ENCODE measurements at places on chromosomes 5 and 9.

DNA sequence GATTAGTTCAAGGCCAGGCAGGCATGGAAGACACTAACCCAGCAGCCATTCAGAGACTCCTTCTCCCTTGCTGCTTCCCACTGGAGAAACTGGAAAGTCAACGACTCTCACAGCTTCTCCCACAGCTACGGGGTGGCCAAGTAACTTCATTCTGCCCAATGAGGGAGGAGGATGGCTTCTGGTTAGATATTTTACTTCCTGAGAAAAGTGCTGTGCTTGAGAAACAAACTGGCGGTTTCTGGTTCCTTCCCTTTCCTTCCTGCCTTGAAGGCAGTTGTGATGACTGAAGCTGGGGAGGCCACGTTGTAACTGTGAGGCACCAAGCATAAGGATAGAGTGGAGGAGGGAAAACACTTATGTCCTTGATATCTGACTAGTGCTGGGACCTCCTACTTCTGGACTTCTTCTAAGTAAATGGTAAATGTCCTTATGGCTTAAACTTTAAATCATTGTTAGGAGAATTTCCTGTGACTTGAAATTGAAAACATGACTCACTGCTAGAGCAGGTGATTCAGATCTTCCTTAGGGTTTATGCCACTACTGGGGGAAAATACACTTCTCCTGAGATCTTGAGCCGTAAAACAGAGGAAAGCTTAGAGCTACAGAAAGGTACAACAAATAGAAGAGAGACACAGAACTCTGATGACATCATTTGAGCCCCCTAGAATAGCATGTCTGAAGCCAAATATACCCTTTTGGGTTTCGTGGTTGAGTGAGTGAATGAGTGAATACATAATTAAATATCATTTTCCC, 3.1 kb upstream of the GNPDA1 start:
- peak; percentile 23 for DNase-seq

DNA sequence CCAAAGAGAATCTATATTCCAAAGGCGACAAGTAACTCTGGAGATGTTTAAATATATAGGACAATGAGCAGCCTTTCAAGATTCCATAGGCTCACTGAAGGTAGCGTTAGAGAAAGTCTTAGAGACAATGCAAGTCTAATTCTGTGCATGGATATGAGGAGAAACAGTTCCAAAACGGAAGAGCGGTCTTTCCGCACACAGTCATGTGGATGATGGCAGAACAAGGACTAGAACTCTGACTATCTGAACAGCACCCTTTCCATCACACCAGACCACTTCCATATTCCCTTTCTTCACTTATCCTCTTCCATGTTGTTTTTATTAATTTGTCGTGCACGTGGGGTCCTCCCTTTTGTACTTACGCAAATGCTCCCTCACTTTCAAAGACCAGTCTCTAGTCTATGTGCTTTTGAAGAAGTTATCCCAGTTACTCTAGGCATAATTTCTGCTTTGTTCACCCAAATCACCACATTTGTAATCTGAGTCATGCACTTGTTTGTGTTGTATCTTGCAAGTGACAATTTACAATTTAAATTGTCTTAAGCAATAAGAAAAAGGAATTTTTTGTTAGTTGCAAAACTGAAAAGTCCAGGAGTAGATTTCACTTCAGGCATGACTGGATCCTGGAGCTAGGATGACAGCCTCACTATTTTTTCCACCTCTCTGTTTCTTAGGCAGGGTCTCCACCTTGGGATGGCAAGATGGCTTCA, 116.0 kb upstream of the ADRA1B start:
- no peak for DNase-seq

- no peak for DNase-seq
These were observed 131.9 kb downstream of the DCP2 start for GRCh38 chr5:113108485-113108884.

GRCh38 chr5:53507013-53507412, 26.6 kb downstream of the FST start:
- DNase-seq, result no peak

DNA sequence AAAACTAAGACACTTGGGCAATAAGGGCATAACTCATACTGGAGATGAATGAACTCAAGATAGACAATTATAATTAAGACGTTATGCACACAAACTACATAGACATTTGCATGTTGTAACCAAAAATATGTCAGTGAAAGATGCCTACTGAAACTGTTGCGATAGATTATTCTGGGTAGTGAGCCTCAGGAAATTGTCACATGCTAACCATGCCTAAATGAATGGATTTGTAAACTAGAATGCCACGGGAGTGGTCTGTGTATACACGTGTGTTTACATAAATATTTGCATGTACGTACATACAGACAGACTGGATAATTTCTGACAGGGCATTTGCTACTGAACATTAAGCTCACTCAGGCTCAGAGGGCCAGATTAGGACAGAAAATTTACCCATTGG, 1.2 kb downstream of the NIPSNAP3B start:
- no peak for DNase-seq

- no peak for DNase-seq
These were observed 1.3 kb upstream of the LRRC14B start for GRCh38 chr5:189976-190365.

DNA sequence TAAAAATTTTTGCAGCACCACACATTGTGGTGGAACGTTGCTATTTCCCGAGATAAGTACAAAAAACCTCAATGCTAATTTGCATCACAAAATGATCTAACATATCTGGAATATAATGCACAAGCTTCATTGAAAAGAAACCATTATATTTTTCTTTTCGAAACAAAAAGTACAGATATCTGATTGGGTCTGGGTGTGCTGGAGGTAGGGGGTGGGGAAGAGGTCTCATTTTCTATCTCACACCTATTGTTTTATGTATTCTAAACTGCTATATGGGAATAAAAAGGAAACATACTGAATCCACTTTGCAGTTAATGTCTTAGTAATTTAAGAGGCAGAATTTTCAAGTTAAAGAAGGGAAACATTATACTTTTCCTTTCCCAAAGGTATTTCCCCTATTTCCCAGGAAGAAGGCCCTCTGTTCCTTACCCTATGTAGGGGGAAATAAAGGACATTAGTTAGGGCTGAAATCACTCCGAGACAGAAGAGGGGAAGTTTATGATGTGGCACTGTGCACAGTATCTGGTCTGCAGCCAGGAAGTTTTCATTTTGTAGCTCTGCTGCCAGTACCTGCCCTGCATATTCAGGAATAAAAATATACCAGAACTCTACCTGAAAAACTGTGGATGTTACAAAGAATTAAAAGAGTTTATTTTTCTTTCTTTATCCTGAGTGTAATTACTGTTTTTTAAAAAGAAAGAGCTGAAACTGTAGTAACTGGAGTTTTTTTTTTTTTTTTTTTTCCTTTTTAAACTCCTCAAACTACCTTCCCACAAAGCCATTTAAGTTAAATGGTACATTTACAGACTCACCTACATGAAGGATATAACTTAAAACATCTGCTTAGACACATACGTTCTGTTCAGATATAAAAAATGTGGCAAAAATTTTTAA, 7.4 kb downstream of the MEF2C start:
- no peak for DNase-seq

- no peak for DNase-seq
These were observed 48.8 kb downstream of the PRRT1B start for GRCh38 chr9:131593936-131594665.

- DNase-seq, result no peak
These were observed 67.3 kb upstream of the GRAMD2B start for GRCh38 chr5:126355940-126356339.

DNA sequence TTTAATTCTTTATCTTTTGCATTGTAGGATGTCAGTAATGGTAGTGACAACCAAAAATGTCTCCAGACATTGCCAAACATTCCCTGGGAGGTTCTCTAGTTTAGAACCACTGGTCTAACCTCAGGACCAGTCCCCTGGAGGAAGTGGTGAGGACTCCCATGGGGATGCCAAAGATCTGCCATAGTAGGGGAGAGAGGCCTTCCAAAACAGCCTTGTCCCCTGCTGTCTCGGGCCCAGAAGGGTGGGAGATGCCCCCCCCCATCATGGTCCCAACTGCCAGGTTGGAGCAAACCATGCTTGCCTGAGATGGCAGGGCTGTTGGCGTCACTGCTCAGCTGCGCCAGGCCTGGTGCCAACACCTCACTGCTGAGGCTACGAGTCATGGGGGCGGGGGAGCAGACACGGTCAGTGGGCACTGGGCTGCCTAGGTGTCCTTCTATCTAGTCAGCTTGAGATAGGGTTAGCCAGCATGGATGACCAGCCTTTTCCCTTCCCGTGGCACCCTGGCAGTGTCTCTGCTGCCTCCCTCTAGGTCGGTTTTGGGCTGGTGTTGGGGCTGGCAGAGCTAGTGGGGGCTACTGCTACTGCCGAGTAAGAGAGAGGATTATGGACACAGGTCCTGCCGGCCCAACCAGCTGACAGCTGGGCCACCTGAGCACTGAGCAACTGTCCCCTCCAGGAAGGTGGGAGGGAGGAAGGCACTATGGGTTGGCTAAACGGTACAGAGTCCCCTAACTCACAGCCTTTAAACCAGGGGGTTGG, 8.3 kb upstream of the CXXC5 start:
- DNase-seq, result peak; percentile 48

DNA sequence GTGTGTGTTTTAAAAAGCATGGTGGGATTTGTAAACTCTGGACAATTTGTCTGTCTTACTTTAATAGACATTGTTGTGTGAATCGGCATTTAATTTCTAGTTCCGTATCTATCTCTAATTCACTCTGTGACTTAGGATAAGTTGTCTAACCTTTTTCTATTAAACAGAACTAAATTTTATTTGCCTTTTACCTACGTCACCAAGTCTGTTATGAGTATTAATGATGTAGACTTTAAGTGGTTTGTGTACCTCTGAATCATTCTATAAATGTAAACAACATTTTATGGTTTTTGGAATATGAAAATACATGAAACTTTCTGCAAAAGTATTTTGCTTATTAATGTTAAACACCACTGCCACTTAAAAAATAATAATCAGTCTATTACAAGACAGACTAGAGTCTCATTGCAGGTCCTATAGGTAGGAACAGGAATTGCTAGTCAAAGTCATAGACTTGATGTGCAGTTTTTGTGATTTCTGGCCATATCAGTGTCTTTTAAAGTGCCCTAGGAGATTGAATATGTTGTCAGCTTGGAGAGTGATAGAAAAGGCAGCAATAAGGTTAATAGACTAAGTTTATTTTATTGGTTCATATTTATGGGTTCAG, 5.6 kb downstream of the RBM27 start:
- no peak for DNase-seq

DNA sequence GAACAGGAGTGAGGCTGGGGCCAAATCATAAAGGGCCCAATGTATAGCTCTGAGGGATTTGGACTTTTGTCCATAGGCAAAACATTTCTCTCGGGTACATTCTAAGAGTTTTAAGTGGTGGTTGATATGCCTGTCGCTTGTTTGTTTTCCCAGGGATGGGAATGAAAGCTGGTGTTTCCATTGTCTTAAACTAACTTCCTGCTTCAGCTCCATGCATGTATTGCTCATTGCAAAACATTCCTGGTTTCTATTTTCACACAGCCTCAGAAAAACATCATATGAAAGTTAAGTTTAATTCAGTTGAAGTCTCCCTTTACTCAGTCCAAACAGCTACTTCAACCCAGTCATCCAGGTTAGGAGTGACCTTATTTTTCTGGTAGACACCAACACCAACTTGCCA, 235.0 kb downstream of the ACTL7B start:
- peak; percentile 96 for DNase-seq

GRCh38 chr9:69168709-69169217, 5.3 kb upstream of the TJP2 start:
- DNase-seq, result no peak

DNA sequence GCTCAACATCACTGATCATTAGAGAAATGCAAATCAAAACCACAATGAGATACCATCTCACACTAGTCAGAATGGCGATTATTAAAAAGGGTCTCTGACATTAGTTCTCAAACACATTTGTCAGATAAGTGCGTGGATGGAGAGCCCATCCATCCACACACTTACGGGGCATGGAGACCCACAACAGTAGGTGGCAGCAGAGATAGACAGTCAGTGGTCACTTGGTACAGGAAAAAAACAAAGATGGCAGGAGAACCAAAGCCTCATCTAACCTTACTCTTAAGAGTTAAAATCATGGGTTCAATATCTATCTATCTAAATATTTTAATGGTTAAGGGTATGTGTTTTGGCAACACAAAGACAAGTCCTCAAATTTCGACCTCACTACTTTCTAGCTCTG, 1378.7 kb upstream of the C9orf72 start:
- DNase-seq, result no peak

- no peak for DNase-seq
These were observed 11.7 kb upstream of the RPS14 start for GRCh38 chr5:150461231-150461630.

DNA sequence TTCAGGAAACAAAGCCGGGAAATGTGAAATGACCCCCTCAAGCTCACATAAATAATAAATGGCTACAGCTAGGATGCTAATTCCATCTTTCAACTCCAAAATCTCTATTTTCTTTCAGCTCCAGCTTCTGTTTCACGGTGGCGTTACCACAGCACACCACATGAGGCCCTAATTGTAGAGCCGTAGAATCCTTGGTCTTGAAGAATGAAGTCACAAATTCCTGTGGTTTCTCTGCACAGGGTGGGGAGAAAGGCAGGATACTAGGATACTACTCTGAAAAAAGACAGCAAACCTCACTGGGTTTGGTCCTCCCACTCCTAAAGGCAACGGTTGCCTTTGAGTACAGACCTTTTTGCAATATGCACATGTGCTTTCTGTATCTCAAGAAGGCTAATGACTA, 13.9 kb upstream of the RARS1 start:
- DNase-seq, result peak; percentile 96

DNA sequence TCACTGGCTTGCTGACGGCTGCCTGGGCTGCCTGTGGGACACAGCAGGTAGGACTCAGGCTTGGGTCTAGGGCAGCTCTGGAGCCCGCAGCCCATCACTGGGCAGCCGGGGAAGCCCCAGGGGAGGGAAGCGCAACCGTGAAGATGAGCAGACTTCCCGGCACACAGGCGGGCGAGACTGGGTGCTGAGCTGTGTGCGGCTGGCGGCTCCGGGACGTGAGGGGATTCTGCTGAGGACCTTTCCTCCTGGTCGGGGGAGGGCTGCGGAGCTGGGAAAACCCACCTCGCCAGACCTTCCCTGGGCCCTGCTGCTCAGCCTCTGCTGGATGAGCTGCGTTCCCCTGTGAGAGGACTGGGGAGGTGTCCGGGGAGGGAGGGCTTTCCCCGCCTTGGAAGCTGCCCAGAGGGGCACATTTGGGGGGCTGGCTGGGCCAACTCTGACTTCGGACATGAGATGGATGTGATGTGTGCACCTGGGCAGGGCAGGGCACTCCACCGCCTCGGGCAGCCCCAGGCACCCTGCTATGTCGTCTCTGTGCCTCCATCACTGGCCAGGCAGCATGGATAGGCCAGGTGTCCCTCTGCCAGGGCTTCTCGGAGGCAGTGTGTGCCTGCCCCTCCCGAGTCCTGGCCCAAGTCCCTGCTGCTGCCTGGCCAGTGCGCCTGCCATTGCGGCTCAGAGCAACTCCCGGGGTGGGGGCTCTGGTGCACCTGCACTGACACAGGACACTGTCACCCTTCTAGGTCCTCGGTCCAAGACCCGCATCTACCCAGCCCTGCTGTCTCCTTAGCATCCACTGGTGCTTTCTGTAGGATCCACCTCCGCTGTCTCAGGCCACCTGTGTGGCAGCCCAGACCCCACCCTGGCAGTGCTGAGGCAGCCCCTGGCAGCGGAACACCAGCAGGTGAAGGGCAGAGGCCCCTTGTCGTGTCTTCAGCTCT, 66.4 kb downstream of the COL5A1 start:
- DNase-seq, result no peak

GRCh38 chr9:71895117-71895516, 15.9 kb downstream of the ABHD17B start:
- DNase-seq, result no peak
